ENCODE measurements at places on chromosomes 12 and 14.

DNA sequence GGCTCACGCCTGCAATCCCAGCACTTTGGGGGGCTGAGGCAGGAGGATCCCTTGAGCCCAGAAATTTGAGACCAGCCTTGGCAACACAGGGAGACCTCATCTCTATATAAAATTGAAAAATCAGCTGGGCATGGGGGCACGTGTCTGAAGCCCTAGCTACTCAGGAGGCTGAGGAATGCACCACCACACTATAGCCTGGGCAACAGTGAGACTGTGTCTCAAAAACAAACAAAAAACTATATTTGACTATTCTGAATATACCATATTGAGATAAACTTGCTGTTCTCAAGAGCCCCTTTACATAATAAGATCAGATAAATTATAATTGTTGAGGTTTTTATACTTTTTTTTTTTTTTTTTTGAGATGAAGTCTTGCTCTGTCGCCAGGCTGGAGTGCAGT lies 44.9 kb upstream of the SRP54 start:
- no peak for DNase-seq

GRCh38 chr12:53930591-53931255 lies 7.9 kb upstream of the HOXC13 start:
- no peak for DNase-seq

GRCh38 chr12:54371328-54372112 lies 7.2 kb upstream of the GPR84 start:
- DNase-seq: no peak

GRCh38 chr12:125243811-125244210 lies 178.6 kb downstream of the AACS start:
- DNase-seq: no peak

- DNase-seq: no peak
Observed at GRCh38 chr12:113658006-113658655, 186.5 kb upstream of the LHX5 start.

All from stimulated activated CD8-positive, alpha-beta memory T cell treated with anti-CD3 and anti-CD28 coated beads, Interleukin-2, amount 100 ng/mL, for 1 hour (primary cell).